ENCODE measurements at places on chromosomes 2 and 18. TPM values are rescaled to one million over a fixed set of nuclear protein-coding genes. Genes with fewer than 3 reads are reported as not detected.

Gene IL36A
- total RNA-seq, result 6.3 TPM

Gene GNLY
- total RNA-seq, result not detected

Gene RND3
- total RNA-seq, result 217 TPM

Gene DPP4
- 2.9 TPM for total RNA-seq

Gene FOXI3
- total RNA-seq, result not detected

Data from bronchial epithelial cell (primary cell).